ENCODE measurements at places on chromosomes 11 and 22.

DNA sequence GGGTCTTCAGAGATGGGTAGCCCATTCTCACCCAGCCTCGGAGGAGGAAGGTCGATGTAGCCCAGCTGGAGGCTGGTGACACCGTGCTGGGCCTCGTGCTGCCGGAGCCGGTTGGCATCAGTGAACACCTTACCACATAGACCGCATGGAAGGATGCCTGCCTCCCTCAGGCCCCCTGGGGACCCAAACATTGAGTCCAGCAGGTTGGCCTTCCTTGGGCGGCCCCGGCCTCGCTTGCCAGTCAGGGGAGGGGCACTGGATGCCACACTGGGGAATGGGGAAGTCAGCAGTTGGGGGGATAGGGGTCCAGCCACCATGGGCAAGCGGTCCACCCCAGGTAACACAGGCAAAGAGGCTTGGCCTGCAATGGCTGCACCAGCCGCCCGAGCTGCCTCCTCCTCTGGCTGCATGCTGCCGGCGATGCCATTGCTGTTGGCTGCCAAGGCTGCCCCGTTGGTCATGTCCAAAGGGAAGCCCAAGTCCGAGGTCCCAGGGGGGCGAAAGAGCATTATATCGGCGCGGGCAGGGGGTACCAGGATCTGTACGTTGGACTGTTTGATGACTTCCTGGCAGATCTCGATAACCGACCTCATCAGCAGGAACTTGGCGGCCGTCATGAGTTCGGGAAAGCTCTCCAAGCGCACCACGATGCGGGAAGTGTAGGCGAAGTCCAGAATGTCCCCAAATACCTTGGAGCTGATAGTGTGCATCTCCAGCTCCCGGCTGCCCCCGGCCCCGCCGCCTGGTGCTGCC, 1.4 kb downstream of the PATZ1 start:
- peak; percentile 68 for DNase-seq

DNA sequence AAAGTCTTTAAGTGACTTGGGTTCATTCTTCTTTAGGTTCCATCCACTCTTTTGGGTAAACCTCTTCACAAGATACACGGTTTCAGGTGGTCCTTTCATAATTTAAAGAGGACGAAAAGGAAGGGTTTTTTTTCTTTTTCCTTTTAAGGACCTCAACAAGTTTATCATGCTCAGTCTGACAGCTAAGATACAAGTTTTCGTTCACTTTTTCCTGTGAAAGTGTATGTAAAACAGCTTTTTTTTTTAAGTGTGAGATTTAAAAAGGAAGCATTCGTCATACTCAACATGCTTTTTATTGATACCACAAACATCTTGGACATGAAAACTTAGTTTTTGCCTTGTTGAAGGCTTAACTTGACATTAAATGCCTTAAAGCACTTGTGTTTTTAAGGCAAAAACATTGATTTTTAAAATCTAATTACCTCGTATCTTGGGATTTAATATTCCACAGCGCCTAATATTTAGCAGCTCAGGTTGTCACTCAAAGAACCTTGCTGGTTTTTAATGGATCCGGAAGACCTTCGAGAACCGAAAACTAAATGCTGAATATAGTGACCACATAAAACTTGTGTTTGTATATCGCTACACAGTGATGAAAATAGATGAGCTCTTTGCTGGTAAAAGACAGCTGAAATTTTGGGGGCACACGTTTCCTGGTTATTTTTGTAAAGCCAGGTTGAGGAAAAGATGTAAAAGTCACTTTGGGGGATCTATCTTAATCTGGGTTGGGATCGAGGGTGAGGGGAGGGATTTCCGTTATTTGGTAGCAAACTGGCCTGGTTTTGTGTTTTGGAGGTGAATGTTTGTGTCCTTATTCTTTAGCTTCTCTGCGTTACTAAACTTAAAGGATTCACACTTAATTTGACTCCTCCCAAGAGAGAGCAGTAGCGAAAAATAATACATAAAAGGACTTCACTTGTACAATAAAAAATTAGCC, 2.3 kb downstream of the PCF11 start:
- no peak for DNase-seq

- no peak for DNase-seq
Observed at GRCh38 chr11:37896016-37896415, 1298.0 kb upstream of the RAG2 start.

DNA sequence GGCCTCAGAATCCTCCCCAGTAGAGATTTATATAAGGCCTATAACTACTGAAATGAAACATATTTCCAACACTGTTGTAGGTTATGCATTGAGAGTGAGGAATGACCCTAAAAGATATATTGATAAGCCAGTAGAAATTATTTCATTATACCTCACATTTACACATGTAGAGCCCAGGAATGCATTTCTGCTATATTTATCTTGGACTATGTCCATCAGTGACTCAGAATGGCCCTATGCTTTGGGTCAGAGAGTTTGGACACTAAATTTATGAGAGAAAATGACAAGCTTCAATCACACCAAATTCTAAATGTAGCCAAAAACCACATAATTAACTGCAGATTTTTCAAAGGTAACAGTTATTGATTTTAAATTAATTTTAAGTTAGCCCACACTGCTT, 761.9 kb downstream of the DLG2 start:
- no peak for DNase-seq

DNA sequence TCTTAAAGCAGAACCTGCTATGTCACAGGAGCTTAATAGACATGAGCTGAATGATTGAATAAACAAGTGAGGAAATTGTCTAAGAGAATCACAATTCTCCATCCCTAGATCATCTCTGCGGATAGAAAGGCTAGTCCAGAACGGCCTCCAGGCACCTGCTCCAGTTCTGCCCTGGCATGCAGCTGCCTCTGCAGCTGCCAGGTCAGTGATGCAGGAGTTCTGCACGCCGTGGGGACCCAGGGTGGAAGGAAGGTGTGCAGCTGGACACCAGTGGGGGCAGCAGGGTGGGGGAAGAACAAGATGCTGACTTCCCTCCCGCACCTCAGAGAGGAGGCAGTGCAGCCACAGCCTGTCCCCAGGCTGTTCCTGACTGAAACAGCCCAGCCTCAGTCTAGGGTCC, 192.1 kb upstream of the NCAM1 start:
- DNase-seq, result no peak

DNA sequence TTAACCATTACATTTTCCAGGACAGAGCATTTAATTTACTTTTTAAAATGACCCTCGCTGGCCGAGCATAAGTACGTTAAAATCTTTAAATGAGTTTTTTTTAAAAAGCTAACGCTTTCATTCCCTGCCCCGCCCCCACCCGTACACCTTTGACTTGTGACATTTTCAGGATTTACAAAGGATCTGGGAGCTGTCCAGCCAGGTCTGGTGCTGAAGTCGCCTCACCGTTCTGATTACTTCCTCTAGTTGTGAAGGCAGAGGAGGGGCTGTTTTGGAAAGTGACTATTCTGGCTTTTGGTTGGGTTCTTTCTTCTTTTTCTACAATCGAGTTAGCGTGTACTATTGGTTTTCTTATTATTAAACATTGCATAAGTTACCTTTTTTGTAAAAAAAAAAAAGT, 2.9 kb downstream of the C11orf87 start:
- DNase-seq, result peak; percentile 66

- no peak for DNase-seq
Observed at GRCh38 chr11:27119396-27119795, 78.8 kb downstream of the BBOX1 start.

DNA sequence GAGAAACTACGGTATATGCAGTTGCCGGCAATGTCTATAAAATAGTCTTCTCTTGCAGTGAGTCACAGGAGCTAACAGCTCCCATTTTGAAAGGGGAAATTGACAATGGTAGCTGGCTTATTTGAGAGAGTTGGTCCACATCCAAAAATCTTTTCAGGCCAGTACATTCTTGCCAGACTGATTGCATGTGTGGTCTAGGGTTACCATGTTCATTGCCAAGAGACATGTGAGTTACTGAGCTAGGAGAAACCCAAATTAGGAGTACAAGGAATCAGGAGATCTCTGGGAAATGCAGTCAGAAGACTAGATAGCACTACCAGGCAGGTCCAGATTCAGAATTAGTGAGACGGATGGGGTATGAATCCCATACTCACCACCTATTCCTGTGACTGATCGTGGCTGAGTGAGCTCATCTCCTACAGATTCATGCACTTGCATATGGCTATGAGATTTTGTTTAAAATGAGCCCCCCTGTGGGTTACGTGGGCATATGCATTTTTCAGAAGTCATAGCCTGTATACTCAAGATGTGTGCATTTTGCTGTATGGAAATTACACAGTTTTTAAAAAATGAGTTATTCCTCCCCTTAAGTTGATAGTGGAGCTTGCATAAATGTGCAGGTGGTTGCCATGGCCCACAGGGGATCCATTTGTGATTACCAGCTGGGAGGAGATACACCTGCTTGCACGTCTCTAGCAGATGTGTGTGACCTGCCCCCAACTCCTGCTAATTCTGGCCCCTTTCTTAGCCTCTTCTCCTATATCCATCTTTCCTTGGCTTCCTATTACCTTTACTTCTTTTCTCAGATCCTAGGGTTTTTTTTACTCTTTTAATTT, 102.7 kb downstream of the COMMD9 start:
- no peak for DNase-seq

DNA sequence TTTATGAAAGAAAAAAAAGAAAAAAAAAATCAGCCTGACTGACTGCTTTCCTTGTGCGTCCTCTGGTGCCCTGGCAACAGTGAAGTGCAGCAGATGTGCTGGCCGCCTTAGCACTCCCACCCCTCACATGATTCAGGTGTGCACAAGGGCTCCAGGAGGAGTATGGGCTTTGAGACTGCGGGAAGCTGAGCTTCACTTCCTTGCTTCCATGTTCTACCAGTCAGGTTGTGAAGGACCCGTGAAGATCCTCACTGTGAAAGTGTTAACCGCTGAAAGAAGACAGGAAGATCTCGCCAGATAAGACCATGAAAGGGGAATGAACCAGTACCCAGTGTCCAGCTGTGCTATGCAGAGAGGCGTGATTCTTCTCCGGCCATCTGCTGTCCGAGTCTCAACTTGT, 48.2 kb downstream of the HIRA start:
- no peak for DNase-seq

- no peak for DNase-seq
Observed at GRCh38 chr11:78365381-78365792, 52.2 kb downstream of the GAB2 start.

DNA sequence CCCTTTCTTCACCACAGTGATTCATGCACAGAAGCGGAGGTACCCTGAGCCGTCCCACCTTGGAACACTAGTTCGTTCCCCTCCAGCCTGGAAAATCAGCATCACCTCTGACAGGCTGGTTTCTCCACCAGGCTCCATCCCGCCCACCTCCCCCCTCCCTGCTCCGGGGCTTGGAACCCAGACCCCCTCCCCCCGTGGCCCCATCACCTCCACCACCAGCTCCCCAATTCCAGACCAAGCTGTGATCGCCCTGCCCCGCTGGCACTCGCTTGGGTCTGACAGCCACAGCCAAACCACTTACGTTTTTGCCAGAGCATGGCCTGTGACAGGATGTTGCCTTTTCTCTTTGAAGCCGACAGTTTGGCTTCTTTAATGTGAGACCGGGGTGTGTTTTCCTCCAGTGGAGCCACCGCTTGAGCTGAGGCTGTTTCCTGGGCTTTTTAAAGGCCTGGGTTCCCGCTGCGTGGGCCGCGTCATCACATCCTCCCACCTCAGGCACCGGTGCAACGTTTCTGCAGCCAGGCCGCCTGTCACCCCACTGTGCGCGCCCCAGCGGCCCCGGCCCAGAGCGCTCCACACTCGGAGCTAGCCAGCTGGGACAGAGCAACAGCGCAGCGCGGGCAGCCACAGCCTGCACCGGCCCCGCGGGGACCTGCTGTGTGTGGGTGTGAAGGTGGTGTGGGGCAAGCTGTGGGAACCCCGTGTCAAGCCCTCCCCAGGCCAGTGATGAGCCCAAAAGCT, at the start of gene POU2AF1:
TSS of gene POU2AF1 (minus strand) at position 415 of the 741 bp plus-strand sequence. CDS start at position 317, 98 bp downstream.
- DNase-seq, result no peak

DNA sequence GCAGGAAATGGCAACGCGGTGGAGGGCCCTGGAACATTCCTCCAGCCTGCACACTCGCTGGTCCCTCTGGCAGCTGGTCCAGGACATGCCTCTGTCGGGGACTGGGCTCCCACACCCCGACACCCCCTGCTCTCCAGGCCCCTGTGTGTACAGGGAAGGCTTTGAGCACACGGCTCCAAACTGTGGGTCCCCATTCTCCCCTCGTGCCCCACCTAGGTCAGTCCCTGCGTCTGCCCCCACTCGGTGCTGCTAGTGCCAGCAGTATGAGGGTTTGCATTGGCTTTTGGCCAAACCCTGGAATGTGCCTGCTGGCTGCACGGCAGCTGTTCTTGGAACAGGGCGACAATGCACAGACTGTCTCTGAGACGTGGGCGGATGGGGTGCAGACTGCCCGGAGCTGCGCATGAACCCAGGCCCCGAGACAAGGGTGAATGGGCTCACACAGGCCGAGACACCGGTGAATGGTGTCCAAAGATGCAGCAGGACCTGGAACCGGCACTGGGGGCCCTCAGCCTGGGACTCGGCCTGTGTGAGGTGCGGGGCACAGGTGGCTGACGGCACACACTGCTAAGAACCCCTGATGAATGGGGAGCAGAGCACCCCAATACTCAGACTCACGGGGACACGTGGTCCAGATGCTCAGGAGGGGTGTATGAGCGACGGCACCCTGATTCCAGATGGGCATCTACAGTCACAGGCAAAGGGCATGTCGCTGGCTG, 7.5 kb upstream of the SYT8 start:
- peak; percentile 85 for DNase-seq

DNA sequence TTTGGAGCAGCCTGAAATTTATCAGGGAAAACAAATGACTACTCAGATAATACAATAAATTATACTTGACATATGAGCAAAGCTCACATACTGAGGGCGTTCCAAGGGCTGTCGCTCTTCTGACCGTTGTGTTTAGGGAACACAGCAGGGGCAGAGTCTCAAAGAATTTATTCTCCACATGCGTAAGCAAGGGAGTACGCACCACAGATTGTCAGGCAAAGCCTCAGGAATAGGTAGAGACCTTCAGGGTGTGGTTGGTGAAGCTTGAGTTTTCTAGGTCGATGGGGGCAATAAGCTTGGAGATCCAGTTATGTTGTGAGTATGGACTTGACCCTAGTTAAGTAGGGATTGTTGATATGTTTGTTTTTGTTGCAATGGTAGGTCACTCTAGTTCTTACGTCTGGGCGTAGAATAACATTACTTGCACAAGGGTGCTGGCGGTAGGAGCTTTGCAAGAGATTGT, 830 bp downstream of the ACAT1 start:
- no peak for DNase-seq

DNA sequence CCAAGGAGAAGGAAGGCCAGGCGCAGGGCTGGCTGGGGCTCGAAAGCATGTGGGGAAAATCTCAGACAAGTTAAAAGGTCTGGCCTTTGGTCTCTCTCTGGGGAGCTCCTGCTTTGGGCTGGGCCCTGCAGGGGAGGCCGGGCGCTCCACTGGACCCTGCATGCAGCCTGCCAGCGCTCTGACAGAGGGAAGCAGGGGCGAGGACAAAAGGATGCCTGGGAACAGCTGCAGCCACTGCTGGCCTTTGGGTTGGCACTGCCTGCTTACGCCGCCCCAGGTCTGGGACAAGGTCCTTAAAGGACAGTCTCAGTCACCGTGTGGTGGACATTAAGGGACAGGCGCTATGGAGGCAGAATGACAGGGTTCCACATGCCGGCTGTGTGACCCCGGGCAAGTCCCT, 56.4 kb upstream of the TTLL12 start:
- no peak for DNase-seq

- no peak for DNase-seq
Observed at GRCh38 chr11:17488563-17488962, 11.9 kb upstream of the ABCC8 start.

Data from upper lobe of right lung (tissue), 1 donor.